ENCODE measurements at places on chromosomes 12 and 14.

- no peak for DNase-seq
Measured at GRCh38 chr12:13581031-13581430, 384.5 kb downstream of the EMP1 start.

DNA sequence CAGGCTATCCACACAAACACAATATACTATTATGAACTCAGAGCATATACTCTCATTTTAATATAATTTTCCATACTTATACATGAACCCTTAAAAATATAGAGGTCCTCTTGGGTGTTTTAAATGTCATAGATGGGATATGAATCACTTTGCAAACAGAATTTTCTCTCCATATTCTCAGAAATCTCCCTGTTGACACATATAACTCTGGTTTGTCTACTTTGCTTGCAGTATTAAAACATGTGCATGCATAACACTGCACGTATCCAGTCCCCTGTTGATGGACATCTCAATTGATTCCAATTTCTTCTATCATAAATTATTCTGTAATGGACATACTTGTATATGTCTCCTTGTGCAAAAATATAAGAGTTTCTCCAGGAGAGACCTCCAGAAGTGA is 417.5 kb upstream of the TBX3 start:
- DNase-seq, result no peak

DNA sequence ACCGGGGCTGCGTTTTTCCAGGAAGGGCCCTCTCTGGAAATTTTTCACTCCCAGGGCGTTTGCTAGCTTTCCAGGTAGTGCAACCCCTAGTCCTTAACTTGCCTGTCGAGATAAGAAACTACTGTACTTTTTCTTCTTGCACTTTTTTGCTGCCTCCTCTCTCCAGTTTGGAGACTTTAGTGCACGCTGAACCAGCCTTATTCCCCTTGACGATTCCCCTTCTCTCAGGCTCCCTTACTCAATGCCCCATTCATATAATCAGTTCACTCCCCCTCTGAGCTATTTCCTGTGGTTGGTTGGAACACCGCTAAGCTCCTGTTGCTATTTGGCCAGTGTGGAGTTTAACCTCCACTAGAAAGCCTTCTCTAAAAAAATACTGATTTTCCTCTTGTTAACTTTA is 682 bp downstream of the CREBL2 start:
- DNase-seq, result no peak

- DNase-seq, result no peak
Measured at GRCh38 chr14:32474478-32475195, 145.5 kb downstream of the AKAP6 start.

DNA sequence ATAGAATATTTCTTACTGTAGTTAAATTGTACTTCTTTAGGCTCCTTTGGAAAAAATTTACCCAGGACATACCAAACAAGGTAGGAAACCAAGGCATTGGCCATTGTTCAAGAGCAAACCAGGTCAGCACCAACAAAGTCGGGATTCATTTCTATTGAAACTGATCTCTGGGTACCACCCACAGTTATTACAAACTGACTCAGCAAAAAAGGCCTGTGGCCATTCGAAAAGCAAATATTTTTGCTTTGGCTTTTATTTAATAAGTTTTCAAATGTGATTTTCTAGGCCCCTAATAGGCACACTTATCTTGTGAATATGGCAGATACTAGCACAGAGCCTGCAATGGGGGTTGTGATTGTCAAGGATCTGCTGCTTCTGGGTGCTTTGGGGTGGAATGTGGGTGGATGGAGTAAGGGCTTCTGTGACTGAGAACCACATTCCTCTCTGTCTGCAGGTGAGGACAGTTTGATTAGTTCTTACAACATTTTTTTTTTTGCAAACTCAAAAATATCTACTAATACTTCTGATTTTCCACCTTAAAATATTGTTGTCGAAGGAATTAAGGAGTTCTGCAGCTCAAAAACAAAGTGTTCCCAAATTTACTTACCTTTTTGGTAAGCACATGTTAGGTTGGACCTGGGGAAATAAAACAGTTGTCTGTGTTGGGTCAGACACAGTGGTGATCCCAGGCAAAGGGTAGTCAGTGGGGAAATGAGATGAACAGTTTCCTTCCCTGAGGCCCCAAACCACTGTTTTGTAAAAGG is 45.1 kb downstream of the FLRT2 start:
- DNase-seq, result no peak

- no peak for DNase-seq
Measured at GRCh38 chr12:10226086-10226485, 13.4 kb downstream of the GABARAPL1 start.

GRCh38 chr12:97781342-97781741 is 318.7 kb downstream of the RMST start:
- no peak for DNase-seq

- DNase-seq, result no peak
Measured at GRCh38 chr12:11958221-11959091, 112.3 kb upstream of the BCL2L14 start.

GRCh38 chr12:101459642-101460346 is 15.3 kb upstream of the SPIC start:
- no peak for DNase-seq

- DNase-seq, result no peak
Measured at GRCh38 chr12:117189725-117190209, 503 bp downstream of the FBXO21 start.

DNA sequence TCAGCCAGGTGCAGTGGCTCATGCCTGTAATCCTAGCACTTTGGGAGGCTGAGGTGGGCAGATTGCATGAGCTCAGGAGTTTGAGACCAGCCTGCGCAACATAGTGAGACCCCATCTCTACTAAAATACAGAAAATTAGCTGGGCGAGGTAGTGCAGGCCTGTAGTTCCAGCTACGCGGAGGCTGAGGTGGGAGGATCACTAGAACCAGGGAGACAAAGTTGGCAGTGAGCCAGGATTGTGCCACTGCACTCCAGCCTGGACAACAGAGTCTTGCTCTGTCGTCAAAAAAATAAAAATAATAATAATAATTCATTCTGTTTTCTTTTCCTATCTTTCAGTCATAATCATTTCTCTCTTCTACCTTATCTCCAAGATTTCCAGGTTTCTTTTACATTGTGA is 48.6 kb upstream of the USP44 start:
- DNase-seq, result no peak

- DNase-seq, result no peak
Measured at GRCh38 chr12:92973614-92974013, 44.5 kb upstream of the EEA1 start.

DNA sequence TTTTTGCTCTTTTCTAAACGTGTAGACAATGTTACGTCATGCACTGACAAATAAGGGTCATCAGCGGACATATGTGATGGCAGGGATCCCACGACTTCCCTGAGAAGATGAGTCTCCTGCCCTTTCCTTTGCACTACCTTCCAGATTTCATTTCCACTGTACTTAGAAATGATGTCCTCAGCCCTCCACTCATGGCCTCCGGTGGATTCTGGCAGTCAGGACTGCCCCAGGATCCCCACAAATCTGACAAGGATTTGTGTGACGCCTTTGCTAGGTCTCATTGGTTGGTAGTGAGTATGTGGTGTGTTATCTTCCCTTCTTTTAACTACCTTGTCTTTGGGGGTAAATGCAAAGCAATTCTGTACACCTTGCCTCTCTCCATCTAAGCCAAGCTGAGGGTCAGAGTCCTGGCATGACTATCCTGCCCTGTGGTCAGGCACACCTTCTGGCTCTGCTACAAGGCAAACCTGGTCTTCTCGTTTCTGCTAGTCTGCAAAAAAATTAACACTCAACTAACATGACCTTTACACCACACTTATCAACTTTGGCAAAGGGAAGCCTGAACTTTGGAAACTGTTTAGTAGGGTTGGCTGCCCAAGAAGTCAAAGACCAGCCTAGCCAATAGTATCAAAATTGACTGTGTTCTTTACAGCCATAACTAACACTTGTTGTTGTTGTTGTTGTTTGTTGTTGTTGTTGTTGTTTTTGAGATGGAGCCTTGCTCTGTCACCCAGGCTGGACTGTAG is 17.3 kb upstream of the DHRS4 start:
- no peak for DNase-seq

DNA sequence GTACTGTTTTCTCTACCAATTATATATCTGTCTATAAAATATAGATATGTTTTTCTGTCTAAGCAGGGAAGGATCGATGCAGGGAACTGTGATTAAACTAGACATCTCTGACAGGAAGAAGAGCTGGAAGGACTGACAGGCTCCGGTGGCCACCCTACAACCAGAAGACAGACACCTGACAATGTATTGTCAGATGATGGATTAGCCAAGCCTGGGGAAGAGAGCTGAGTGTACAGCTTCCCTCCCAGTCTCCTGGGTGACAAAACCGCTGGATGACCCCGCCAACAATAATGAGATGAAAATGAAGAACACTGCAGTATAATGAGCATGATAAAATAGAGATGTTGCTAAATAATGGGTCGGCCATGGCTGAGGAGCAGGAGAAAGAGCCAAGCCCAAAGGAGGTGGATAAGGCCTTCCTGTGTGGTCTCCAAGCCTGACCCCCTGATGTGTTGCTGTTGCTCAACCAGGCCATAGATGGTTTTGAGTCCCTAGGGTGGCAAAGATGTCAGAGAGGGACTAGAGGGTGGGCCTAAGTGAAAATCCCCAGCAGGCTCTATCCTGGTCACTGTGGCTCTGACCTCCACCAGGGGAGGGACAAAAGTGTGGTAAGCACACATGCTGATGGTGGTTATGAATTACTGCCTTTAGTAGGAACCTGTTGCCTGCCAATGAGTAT is 28.2 kb downstream of the DHRS2 start:
- DNase-seq, result no peak

GRCh38 chr12:93103154-93103553 is 174.1 kb upstream of the EEA1 start:
- DNase-seq, result no peak

DNA sequence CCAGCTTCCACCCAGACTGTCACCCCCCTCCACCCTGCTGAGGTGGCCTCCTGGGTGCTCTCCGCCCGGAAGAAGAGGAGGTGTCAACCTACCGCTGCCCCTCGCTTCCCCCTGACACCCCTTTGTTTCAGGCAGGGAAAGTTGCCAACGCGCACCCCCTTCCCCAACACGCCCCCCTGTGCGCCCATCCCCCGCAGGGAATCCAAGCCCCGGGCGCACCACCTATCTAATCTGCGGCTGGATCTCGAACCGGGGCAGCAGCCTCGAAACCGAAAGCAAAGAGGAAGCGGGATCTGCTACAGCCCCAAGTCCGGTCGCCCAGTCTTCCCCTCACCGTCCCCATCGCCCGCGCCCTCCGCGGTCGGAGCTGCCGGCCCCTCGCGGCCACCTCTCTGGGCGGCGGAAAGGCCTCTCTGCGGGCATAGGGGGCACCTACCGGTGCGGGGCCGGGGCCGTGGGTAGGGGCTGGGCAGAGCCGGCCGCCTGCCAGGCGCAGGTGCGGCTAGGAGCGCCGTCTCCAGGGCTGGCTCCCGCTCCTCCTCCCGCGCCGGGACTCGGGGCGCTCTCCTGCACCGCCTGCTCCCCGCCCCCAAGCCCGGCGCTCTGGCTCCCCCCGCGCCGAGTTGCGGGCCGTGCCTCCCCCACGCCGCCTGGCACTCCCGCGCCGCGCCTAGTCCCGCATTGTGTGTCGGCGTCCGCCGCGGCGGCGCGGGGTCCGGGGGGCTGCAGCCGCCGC is 18.3 kb upstream of the PLEKHH1 start:
- DNase-seq, result no peak

- DNase-seq, result no peak
Measured at GRCh38 chr14:33611405-33612196, 339.3 kb downstream of the EGLN3 start.

- DNase-seq, result no peak
Measured at GRCh38 chr12:100464529-100464928, 9.1 kb upstream of the NR1H4 start.

- no peak for DNase-seq
Measured at GRCh38 chr12:130474599-130475269, 137.0 kb downstream of the PIWIL1 start.

GRCh38 chr12:120962532-120963020 is 15.8 kb upstream of the HNF1A start:
- DNase-seq, result no peak

GRCh38 chr12:39327510-39327909 is 115.4 kb downstream of the KIF21A start:
- DNase-seq, result no peak

- no peak for DNase-seq
Measured at GRCh38 chr14:28243600-28243999, 523.0 kb upstream of the FOXG1 start.

DNA sequence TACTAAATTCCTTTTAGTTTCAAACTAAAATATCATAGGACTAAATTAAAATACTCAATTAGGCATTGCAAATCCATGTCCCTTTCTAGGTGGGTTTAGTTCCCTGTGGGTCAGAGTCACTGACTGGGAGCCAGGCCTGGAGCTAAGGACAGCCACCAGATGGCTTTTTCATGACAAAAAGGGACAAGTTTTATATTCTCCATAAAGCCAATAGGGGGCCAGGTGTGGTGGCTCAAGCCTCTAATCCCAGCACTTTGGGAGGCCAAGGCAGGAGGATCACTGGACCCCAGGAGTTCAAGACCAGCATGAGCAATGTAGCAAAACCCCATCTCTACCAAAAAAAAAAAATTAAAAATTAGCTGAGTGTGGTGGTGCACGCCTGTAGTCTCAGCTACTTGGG is 35.4 kb upstream of the EIF5 start:
- no peak for DNase-seq

GRCh38 chr12:95179011-95179410 is 38.3 kb downstream of the FGD6 start:
- DNase-seq, result no peak

DNA sequence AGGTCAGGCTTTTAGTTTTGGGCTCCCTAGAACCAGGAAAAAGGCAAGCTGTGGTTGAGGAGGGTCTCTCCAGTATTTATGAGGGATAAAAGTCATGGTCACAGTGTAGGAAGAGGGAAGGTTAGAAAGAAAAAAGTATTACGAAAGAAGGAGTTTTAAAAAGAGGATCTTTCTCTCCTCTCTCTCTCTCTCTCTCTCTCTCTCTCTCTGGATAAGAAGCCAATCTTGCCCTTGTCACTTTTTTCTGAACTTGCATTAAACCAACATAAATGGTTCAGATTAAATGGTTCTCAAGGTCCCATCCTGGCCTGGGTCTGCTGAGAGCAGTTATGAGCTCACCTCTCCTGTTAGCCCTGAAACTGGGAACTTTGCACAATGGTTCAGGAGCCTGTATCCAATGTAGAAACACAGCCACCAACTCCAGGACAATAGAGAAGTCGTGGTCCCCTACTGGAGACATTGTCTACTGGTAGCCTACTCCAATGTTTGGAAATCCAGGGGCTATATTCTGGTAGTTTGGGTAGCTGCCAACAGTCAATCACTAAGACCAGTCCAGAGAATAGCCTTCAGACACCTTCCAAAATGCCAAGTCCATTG is 131.9 kb downstream of the DAD1 start:
- DNase-seq, result no peak

GRCh38 chr12:1937481-1938224 is 19.2 kb upstream of the CACNA2D4 start:
- DNase-seq, result no peak

DNA sequence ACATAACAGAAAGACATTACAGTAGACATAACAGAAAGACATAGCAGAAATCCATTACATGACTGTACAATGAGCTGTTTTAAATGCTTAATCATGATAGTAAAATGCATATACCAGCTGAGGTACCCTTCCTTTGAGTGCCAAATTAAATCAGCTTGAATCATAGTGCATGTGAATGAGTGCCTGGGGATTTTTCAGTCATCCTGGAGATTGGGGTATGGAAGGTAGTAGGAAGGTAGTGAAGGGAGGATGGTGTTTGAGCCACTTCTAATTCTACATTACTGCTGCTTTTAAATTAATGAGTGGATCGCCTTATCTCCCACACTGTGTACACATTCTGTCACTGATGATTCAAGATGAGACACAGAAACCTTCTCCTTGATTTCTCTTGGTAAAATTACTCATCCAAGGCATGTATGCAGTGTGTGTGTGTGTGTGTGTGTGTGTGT is 534.2 kb downstream of the LRFN5 start:
- DNase-seq, result no peak

GRCh38 chr12:116818341-116818856 is 62.8 kb downstream of the HRK start:
- no peak for DNase-seq

Data from stimulated activated CD8-positive, alpha-beta memory T cell treated with anti-CD3 and anti-CD28 coated beads, Interleukin-15, amount 100 ng/mL, for 1 hour (primary cell).